ENCODE measurements at places on chromosomes 4 and X.

GRCh38 chr4:145830699-145831098, 107.9 kb downstream of the ZNF827 start:
- no peak for DNase-seq

- no peak for DNase-seq
These were observed 99.1 kb downstream of the SNCA start for GRCh38 chr4:89737888-89738287.

DNA sequence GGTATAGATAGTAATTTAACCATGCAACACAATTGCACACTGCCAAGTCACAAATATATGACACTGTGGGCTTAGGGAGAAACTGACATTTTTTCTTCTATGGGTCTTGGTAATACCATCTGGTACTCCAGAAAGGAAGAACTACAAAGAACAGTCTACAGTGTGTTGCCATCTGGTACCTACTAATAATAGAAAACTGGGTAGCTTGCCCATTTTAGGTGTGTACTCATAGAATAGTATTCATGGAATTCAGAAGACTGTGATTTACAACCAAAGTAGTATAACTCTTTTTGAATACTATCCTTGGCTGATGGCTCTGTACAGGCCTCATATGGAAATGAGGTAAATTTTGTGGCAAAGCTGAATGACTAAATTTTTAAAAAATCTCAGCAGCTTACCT, 132.6 kb upstream of the RPS6KA6 start:
- DNase-seq, result no peak

- no peak for DNase-seq
These were observed 8.7 kb downstream of the MSX1 start for GRCh38 chr4:4868040-4868757.

GRCh38 chr4:123869286-123870215, 473.0 kb downstream of the SPRY1 start:
- no peak for DNase-seq

DNA sequence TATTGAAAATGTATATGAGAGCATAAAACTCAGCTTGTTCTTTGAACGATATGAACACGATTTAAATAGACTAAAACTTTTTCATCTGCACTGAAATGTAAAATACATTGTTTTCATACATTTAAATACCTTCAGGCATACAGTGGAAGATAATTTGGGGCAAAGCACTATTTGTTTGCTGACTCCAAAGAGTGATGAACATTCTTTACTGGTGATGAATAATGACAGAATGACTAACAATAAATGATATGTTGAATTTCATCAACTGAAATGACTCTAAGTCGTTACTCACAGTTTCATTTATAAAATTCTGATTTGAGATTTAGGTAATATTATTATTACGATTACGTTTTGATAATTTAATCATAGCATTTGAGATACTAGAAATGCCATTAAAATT, 1160.1 kb downstream of the NLGN4X start:
- no peak for DNase-seq

DNA sequence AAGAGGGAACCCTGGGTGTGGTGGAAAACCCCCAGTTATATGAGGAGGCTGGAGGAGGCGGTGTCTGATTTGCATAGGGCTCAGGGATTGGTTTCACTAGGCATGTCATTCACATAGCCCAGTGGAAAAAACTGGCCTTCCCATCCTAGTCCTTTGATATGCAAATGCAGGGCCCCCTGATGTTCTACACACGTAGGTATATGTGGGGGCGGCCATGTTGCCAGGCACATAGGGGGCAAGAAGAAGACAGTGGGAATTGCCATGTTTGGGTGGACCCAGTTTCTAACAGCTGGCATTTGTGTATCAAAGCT, 34.0 kb upstream of the ENPP6 start:
- DNase-seq, result peak; percentile 25

GRCh38 chr4:71209161-71209560, 129.7 kb upstream of the SLC4A4 start:
- DNase-seq, result no peak

- DNase-seq, result no peak
These were observed 32.3 kb downstream of the ADGRA3 start for GRCh38 chr4:22483551-22483981.

GRCh38 chr4:38615847-38616246, 48.2 kb upstream of the KLF3 start:
- no peak for DNase-seq

GRCh38 chrX:37905436-37906147, 58.2 kb upstream of the DYNLT3 start:
- peak; percentile 7 for DNase-seq

GRCh38 chr4:51843309-51844152, 578 bp downstream of the DCUN1D4 start:
- peak; percentile 66 for DNase-seq

GRCh38 chrX:51395810-51396728, 63.4 kb downstream of the NUDT10 start:
- peak; percentile 66 for DNase-seq

GRCh38 chr4:183532821-183533220, 28.0 kb downstream of the ING2 start:
- no peak for DNase-seq

GRCh38 chr4:2886161-2886560, 42.5 kb downstream of the ADD1 start:
- no peak for DNase-seq

DNA sequence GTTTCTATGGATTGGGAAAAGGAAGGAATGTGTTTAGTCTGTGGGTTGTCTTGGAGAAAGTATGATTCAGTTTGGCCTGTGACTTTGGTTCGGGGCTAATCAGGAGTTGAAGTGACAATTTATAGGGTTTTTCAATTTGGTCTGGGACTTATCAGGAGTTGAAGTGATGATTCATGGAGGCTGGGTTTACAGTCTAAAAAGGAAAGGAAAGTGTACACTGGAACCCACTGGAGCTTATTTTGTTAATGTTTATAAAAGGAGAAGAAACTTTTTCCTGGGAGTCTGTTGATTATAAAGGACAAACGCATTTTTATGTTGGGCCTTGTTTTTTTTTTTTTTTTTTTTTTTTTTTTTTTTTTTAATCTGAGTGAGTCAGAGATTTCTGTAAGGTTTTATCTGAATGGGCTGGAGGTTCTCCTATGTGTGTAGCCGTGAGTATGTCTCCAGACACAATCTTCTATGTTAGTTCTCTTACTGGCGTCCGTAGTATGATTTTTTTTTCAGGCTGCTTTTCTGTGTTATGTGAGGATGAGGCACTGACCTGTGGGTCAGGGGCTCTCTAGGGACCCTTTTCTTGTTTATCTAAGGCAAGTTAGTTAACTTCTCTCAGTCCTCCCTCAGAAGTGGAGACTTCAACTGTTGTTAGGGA, 33.0 kb upstream of the RAB9B start:
- no peak for DNase-seq

DNA sequence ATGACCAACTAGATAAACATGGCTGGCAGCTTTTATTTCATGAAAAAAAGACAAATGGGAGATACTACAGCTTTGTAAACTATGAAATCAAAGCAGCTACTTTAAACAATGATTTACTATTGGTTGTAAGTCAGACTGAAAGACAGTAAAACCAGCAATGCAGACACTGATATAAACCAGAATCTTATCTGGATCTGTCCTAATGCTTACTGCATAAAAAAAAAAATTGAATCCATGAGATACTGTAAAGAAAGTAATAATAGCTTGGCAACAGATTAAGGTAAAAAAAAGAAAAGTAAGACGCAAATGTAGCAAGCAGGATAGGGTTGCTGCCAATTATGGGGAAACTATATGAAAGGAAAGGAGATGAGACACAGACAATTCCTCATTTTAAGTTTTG, 7.3 kb downstream of the LCORL start:
- no peak for DNase-seq

DNA sequence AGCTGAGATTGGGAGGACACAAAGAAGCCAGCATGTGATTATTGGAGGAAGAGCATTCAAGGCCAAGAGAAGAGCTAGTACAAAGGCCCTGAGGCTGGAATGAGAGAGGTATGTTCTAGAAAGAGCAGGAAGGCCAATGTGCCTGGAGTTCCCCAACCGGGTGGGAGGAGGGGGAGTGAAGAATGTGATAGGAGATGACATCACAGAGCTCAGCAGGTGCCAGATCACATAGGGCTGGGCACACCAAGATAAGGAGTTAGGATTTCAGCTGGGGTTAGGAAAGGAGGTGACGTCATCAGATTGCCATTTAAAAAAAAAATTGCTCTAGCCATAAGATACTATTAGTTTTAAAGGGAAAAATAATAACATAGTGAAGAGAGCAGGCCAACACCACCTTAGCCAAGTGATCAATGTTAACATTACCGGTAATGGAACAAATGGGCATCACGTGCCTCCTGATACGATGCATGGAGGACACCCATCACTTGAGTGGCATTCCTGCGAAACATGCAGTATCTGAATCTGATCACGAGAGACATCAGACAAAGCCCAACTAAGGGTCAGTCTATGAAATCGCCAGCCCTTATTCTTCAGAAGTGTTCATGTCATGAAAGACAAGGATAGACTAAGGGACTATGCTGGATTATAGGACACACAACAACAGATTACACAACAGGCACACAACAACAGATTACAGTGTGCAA, 344.3 kb downstream of the BCOR start:
- DNase-seq, result no peak

DNA sequence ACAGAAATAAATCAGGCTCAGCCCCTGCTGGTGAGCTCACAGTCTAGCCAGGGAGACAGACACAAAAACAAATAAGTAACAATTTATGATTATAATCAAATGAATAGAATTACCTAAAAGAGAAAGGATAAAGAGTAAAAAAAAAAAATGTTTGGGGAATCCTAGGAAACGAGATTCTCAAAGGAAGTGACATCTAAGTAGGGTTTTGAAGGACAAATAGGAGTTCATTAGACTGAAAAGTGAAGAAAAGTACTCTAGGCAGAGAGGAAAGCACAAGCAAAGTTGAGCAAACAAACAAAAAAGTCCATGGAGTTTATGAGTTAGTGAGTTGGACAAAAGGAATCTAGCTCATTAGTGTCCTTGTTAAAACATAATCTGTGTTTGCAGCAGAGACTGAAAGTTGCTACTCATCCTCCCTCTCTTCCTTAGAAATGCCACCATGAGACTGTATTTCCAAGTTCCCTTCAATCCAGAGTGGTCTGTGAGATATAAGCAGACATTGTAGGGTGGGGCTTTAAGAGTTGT, 145.6 kb downstream of the SPATA18 start:
- no peak for DNase-seq

GRCh38 chr4:125388613-125389012, 73.9 kb downstream of the FAT4 start:
- no peak for DNase-seq

DNA sequence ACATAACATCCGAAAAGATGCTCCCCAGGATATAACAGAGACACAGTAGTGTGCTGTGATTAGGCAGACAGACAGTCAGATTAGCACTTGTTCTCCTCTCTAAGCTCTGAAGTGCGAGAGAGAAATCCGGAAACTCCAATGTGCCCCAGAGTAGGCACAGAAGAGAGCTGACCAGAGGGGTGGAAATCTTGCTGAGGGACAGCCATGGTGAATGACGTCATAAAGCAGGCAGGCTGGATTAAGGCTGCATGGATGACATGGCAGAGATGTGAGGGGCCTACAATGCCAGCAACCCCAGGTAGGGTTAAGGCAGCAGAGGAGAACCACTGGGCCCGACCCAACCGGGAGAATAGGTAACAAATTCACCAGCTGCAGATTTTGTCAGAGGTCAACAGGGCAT, 53.3 kb downstream of the MEPE start:
- DNase-seq, result no peak

DNA sequence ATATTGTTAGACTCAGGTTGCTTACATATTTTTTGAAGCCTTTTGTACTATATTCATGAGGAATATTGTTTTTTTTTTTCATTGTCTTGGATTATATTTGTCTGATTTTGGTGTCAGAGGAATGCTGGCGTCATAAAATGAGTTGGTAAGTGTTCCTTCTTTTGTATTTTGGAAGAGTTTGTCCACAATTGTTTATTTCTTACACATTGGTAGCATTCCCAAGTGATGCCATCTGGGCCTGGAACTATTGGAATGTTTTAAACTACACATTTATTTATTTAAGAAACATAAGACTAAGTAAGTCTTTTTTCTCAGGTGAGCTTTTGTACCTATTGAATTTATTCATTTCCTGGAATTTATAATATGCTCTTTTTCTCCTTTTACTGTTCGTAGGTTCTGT, 107.6 kb downstream of the LARP1B start:
- DNase-seq, result no peak

- no peak for DNase-seq
These were observed 70.6 kb downstream of the TAPT1 start for GRCh38 chr4:16155528-16156169.
